ENCODE measurements at places on chromosomes 16 and 17. TPM values are rescaled to one million over a fixed set of nuclear protein-coding genes. Genes with fewer than 3 reads are reported as not detected.

- peaks cover 80% of the 10 kb centered on the region for H3K4me1 ChIP-seq
- no peak overlapping the region for H3K4me3 ChIP-seq
- H3K36me3 ChIP-seq: no peaks in the 10 kb centered on the region
- no peaks in the 10 kb centered on the region for H3K27me3 ChIP-seq
- peak overlapping the region; percentile 81 for H3K27ac ChIP-seq
- no peak for DNase-seq
Observed at GRCh38 chr17:39675390-39676082, 7.3 kb downstream of the PNMT start.

DNA sequence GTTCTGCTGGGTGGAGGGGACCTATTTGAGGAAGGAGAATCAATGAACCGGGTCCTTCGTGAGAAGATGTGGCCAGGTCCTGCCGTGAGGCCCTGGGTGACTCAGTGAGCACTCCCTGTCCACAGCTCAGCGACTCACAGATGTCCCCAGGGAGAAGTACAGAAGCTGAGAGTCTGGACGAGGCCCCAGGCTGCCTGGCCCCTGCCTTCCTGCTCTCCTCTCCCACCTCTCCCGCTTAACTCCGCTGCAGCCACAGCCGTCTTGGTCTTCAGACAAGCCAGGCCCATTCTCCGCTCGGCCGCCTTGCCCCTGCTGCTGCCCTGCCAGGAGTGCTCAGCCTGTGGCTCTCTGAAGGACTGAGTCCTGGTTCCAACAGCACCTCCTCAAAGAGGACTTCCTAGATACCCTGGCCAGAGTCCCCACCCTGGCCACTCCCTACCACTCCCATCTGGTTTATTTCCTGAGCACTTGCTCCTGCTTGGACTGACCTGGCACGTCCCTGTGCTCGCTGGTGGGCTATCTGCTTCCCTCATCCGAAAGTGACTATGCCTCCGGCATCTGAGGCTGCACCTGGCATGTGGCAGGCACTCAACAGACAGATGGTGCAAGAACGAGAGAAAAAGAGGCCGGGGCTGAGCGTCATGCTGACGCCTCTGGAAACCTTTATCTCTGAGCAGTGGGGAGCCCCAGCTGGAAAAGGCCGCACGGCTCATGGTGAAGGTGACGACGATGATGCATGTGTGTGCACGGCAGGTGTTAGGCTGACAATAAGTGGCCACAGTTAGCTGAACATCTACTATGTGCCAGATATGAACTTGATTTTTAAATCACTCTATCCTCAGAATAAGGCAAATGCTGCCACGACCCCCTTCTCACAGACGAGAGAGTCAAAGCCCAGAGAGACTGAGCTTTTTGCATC lies 9.2 kb upstream of the TNFRSF13B start:
- peaks cover 5% of the 10 kb centered on the region for H3K27me3 ChIP-seq
- no peak overlapping the region for H3K27ac ChIP-seq
- H3K4me1 ChIP-seq: peaks cover 4% of the 10 kb centered on the region
- no peak overlapping the region for H3K4me3 ChIP-seq

DNA sequence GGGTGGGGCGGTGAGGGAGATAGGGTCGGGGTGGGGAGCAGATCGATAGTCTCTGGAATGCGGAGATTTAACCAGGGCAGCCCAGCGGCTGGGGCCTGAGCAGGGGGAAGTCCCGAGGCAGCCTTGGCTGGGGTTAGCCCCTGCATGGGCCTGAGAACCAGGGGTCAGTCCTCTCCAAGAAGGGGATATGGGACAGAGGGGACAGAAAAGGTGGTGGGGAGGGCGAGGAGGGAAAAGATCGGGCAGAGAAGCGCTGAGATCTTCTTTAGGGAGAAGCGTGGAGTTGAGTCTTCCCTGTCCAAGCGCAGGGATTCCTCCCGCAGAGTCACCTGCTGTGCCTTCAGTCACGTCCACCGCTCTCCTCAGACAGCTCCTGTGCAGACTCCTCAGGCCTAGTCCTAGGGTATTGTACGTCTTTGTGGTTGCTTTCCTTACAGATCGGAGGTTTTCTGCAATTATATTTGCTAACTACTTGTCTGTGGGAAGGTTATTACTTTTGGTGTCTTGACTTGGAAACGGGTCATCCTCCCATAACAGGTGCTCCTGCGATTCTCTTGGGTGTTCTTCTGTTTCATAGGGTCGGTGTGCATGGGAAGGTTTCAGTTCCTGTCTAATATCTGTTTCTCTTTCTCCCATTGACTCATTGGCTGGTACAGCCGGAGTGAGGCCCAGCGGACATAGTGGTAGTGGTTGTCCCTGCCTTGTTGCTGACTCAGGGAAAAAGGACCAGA lies 952 bp downstream of the CD300A start:
- no peaks in the 10 kb centered on the region for H3K36me3 ChIP-seq
- H3K27me3 ChIP-seq: peaks cover 45% of the 10 kb centered on the region
- no peaks in the 10 kb centered on the region for H3K4me1 ChIP-seq
- DNase-seq: no peak
- H3K27ac ChIP-seq: no peak overlapping the region

- no peak for DNase-seq
- no peaks in the 10 kb centered on the region for H3K27me3 ChIP-seq
- no peaks in the 10 kb centered on the region for H3K4me1 ChIP-seq
- H3K27ac ChIP-seq: no peak overlapping the region
Observed at GRCh38 chr17:80513892-80514291, 30.7 kb upstream of the RPTOR start.

DNA sequence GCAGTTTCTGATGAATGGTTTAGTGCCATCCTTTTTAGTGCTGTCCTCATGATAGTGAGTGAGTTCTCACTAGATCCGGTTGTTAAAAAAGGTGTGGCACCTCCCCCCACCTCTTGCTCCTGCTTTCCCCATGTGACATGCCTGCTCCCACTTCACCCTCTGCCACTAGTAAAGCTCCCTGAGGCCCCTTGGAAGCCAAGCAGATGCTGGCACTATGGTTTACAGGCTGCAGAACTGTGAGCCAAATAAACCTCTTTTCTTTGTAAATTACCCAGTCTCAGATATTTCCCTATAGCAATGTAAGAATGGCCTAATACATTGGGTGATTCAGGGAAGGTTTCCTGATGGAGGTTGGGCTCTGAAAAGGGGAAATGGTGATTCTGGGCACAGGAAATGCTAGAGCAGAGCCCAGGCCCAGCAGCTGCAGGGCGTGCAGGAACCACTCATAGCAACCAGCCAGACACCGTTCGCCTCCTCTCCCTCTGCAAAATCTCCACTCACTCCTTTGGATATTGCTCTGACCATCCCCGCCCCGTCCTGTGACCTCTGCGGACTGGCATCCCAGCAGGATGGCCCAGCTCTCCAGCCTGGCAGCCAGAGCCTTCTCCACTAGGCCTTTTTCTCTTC lies 2.6 kb upstream of the ADORA2B start:
- H3K4me3 ChIP-seq: no peak overlapping the region
- H3K27me3 ChIP-seq: peaks cover 27% of the 10 kb centered on the region
- H3K36me3 ChIP-seq: no peaks in the 10 kb centered on the region
- no peak for DNase-seq

GRCh38 chr16:30615358-30616091 lies 5.3 kb upstream of the ZNF689 start:
- H3K36me3 ChIP-seq: no peaks in the 10 kb centered on the region
- peaks cover 2% of the 10 kb centered on the region for H3K4me1 ChIP-seq
- DNase-seq: peak; percentile 40
- no peak overlapping the region for H3K27ac ChIP-seq

DNA sequence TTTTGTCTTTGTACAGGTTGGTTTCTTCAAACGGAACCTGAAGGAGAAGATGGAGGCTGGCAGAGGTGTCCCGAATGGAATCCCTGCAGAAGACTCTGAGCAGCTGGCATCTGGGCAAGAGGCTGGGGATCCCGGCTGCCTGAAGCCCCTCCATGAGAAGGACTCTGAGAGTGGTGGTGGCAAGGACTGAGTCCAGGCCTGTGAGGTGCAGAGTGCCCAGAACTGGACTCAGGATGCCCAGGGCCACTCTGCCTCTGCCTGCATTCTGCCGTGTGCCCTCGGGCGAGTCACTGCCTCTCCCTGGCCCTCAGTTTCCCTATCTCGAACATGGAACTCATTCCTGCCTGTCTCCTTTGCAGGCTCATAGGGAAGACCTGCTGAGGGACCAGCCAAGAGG lies 4.9 kb downstream of the ZNF768 start:
- H3K4me3 ChIP-seq: no peak overlapping the region
- H3K27me3 ChIP-seq: no peaks in the 10 kb centered on the region
- peaks cover 10% of the 10 kb centered on the region for H3K36me3 ChIP-seq
- no peak overlapping the region for H3K27ac ChIP-seq
- peaks cover 29% of the 10 kb centered on the region for H3K4me1 ChIP-seq

- H3K4me1 ChIP-seq: peaks cover 10% of the 10 kb centered on the region
- H3K36me3 ChIP-seq: peaks cover 15% of the 10 kb centered on the region
- peaks cover 4% of the 10 kb centered on the region for H3K27me3 ChIP-seq
- DNase-seq: no peak
- H3K4me3 ChIP-seq: no peak overlapping the region
Observed at GRCh38 chr17:81114351-81115093, 50.8 kb upstream of the PVALEF start.

GRCh38 chr16:30875871-30876801 lies 17.7 kb downstream of the BCL7C start:
- no peaks in the 10 kb centered on the region for H3K27me3 ChIP-seq
- peaks cover 19% of the 10 kb centered on the region for H3K36me3 ChIP-seq
- H3K27ac ChIP-seq: peak overlapping the region; percentile 97
- no peak for DNase-seq
- peak overlapping the region; percentile 80 for H3K4me3 ChIP-seq
- H3K4me1 ChIP-seq: peaks cover 14% of the 10 kb centered on the region

- no peaks in the 10 kb centered on the region for H3K27me3 ChIP-seq
- DNase-seq: no peak
- H3K4me1 ChIP-seq: no peaks in the 10 kb centered on the region
- no peak overlapping the region for H3K27ac ChIP-seq
- no peak overlapping the region for H3K4me3 ChIP-seq
Observed at GRCh38 chr16:85426806-85427205, 186.3 kb upstream of the GSE1 start.

DNA sequence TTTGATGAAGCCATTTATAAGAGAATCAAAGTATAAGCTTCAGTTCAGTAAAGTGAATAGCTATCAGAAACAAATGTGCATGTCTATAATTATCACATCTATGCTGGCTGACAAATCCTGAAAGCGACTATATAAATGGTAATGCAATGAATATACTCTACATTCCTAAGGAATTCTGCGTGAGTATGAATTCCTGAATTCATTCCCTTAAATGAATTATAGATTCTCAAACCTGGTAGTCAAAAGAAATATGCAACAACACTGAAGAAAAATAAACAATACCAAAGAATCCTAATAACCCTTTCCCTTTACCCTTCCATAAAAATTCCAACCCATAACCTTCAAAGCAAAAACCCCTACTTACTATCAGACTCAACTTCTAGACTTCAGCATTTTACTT lies 416.6 kb upstream of the PMFBP1 start:
- no peak overlapping the region for H3K27ac ChIP-seq
- no peak for DNase-seq
- H3K36me3 ChIP-seq: no peaks in the 10 kb centered on the region
- H3K4me3 ChIP-seq: no peak overlapping the region

GRCh38 chr17:2449486-2449885 lies 48.6 kb upstream of the MNT start:
- H3K4me3 ChIP-seq: no peak overlapping the region
- no peaks in the 10 kb centered on the region for H3K27me3 ChIP-seq
- no peaks in the 10 kb centered on the region for H3K36me3 ChIP-seq
- DNase-seq: no peak
- no peak overlapping the region for H3K27ac ChIP-seq

DNA sequence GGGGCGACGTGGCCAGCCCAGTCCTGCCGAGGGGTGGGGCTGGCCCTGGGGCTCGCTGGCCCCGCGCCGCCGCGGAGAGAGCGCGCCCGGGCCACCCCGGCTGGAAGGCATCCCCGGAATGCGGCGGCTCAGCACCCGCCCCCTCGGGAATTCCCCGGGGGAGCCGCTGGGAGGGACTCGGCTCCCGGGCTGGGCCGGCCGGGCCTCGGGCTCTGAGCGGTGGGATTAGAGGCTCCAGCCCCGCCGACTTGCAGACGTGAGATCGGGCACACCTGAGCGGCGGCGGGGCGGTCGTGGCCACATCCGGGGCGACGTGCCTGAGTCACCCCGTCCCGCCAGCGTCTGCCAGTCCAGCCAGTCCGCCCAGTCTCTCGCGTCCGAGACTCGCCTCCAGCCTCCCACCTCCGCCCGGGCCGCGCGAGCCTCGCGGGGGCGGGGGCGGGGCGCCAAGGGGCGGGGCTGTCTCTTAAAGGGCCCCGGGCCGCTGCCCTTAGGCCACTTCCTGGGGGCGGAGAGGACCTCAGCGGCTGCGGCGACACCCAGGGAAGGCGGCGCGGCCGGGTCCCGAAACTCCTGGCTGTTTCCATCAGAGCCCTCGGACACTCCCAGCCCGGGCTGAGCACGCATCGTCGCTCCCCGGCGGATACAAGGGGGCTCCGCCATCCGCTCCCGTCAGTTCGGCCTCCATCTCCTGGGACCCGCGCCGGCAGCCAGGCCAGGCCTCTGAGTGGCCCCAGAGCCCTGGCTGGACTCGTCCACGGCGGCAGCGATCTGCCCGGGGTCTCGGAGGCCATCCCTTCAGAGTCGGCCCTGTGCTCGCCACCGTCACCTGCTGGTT lies at the start of gene KCTD11:
Gene KCTD11, plus strand, starts transcription at position 498 of the 838 bp plus-strand sequence.
- H3K36me3 ChIP-seq: peaks cover 15% of the 10 kb centered on the region
- H3K27me3 ChIP-seq: no peaks in the 10 kb centered on the region
- peaks cover 46% of the 10 kb centered on the region for H3K4me1 ChIP-seq
- H3K4me3 ChIP-seq: peak within 1 kb of the TSS; percentile 76
- H3K27ac ChIP-seq: peak within 1 kb of the TSS; percentile 99

DNA sequence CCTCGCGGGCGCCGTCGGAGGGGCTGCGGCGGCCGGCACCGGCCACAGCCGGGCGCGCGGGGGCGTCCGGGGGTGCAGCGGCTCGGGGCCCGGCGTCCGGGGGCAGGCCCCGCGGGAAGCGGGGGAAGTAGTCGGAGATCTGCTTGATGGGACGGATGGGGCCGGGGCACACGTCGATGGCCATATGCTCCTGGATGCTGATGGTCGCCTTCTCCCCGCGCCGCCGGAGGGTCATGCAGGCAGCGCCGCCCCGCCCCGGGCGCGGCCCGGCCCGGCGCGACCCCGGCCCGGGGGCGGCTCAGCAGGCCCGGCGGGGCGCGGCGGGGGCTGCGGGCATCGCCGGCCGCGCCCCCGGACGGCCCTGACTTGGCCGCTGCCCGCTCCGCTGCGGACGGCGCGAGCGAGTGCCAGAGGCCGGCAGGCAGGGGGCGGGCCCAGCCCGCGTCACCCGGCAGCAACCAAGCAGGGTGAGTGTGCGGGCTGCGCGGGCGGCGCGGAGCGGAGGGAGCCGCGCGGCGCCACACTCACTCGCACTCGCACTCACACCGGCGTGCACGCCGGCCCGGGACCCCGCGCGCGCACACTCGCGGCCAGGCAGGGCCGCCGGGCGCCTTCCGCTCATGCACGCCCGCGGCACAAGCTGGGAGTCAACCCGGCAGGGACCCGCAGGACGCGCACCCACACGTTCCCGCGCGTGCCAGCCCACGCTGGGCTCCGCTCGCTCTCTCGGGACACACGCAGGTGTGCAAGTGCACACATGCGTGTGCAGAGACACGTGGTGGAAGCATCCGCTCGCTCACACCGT lies at the start of gene DOC2B:
Gene DOC2B, minus strand, starts transcription at position 406 of the 805 bp plus-strand sequence. Its CDS starts 171 bp downstream, at position 235.
- peaks cover 8% of the 10 kb centered on the region for H3K4me1 ChIP-seq
- peak within 1 kb of the TSS; percentile 32 for H3K4me3 ChIP-seq
- H3K27ac ChIP-seq: peak within 1 kb of the TSS; percentile 83
- H3K36me3 ChIP-seq: no peaks in the 10 kb centered on the region
- H3K27me3 ChIP-seq: peaks cover 68% of the 10 kb centered on the region

KRT13 gene
- not detected for total RNA-seq

CYTH1 gene
- 30.6 TPM for total RNA-seq

OMG gene
- total RNA-seq: 0.36 TPM

PRDM7 gene
- not detected for total RNA-seq

TMEM100 gene
- total RNA-seq: 9.9 TPM

RUNDC3A gene
- 1.5 TPM for total RNA-seq

CASKIN1 gene
- total RNA-seq: 2.4 TPM

VAT1L gene
- total RNA-seq: 32.1 TPM

TMEM219 gene
- 70.1 TPM for total RNA-seq

CDH5 gene
- total RNA-seq: 51.9 TPM

LRRC75A gene
- total RNA-seq: 1.0 TPM

TBC1D3E gene
- total RNA-seq: not detected

ITGAX gene
- total RNA-seq: 2.6 TPM

All from heart right ventricle (tissue), 16 donors.